Calu3 (cell line): ENCODE measurements at places on chromosomes 4 and X. TPM values are rescaled to one million over a fixed set of nuclear protein-coding genes. Genes with fewer than 3 reads are reported as not detected.

Gene CDS1
- total RNA-seq = 18.8 and 22.4 TPM in 2 replicates

Gene SPIN2A
- 1.6 and 1.7 TPM in 2 replicates for total RNA-seq

Gene PAGE1
- not detected in 2 replicates for total RNA-seq

Gene FATE1
- total RNA-seq = not detected in 2 replicates

Gene ARSJ
- 12.5 and 13.3 TPM in 2 replicates for total RNA-seq

Gene FAM149A
- total RNA-seq = 36.3 and 45.5 TPM in 2 replicates

Gene CXCL11
- total RNA-seq = 6.0 and 38.4 TPM in 2 replicates

Gene MAGEB18
- not detected in 2 replicates for total RNA-seq

Gene MTM1
- total RNA-seq = 12.7 and 13.2 TPM in 2 replicates

Gene TBX22
- total RNA-seq = not detected in 2 replicates

Gene MAGEC2
- total RNA-seq = not detected in 2 replicates

Gene CXCR3
- total RNA-seq = not detected in 2 replicates

Gene SCML2
- 1.4 and 1.9 TPM in 2 replicates for total RNA-seq

Gene GABRA4
- total RNA-seq = not detected in 2 replicates

Gene TCEAL7
- total RNA-seq = not detected in 2 replicates

Gene SULT1E1
- total RNA-seq = 1.9 and 2.4 TPM in 2 replicates

Gene KCNIP4
- not detected in 2 replicates for total RNA-seq

Gene CLTRN
- total RNA-seq = 35.3 and 61.4 TPM in 2 replicates

Gene CT47B1
- total RNA-seq = not detected in 2 replicates

Gene EXOC1L
- not detected in 2 replicates for total RNA-seq

Gene GLUD2
- 16.3 and 19.6 TPM in 2 replicates for total RNA-seq

Gene GPR78
- total RNA-seq = 0.20 TPM in 1 of 2 replicates, not detected in the other

Gene TCP11X2
- not detected in 2 replicates for total RNA-seq

Gene MAGEA2B
- total RNA-seq = not detected in 2 replicates

Gene MAGED4B
- total RNA-seq = 8.7 and 13.6 TPM in 2 replicates
